ENCODE measurements at places on chromosomes 7 and 10.

GRCh38 chr10:30121401-30121800 is 62.0 kb upstream of the JCAD start:
- no peak for DNase-seq

- no peak for DNase-seq
Observed at GRCh38 chr10:51786684-51787035, 87.3 kb upstream of the CSTF2T start.

GRCh38 chr7:44789990-44790389 is 6.5 kb upstream of the PPIA start:
- DNase-seq: no peak

GRCh38 chr10:44253769-44254462 is 131.0 kb downstream of the CXCL12 start:
- no peak for DNase-seq

GRCh38 chr10:47049906-47050305 is 138.7 kb downstream of the PTPN20 start:
- no peak for DNase-seq

- DNase-seq: no peak
Observed at GRCh38 chr7:77306231-77307067, 106.8 kb upstream of the FGL2 start.

- DNase-seq: no peak
Observed at GRCh38 chr10:59335497-59335896, 26.9 kb downstream of the FAM13C start.

Data from NCI-H1436 (cell line).